ENCODE measurements at places on chromosomes 5 and 9. TPM values are rescaled to one million over a fixed set of nuclear protein-coding genes. Genes with fewer than 3 reads are reported as not detected.
A peak's percentile ranks its signal among the peaks of the same experiment; 100 is the strongest.

DNA sequence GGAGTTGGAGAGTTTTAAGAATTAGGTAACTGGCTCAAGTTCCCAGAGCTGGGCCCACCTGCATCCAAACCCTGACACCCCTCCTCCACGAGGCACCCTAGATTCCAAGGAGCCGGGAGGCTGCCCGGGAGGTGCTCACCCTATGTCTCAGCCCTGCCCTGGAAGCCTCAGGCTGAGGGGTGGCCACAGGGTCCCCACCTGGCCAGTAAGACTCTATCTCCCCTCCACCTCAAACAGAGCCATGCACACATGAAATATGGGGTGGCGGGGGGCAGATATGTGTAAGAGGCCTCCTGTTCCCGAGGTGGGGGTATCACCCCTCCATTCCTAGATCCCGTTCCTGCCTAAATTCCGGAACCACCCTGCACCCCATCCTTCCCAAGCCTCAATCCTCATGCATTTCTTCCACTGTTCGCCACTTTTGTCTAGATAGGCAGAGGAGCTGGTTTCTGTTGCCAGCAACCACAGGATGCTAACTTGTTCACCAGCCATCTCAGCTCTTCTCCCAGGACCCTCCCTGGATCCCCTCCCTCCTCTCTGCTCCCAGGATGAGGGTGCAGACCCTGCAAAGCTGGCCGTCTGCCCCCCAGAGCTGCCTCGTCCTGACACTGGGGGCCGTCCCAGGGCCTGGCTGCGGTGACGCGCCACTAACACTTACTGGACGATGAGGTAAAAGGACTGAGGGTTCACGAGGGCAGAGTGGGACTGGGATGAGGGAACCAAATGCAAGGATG lies 44.1 kb downstream of the COL23A1 start:
- DNase-seq: no peak
- H3K27me3 ChIP-seq: no peaks in the 10 kb centered on the region
- H3K27ac ChIP-seq: no peak overlapping the region
- H3K4me3 ChIP-seq: no peak overlapping the region

GRCh38 chr5:64646169-64646568 lies 44.1 kb upstream of the SHISAL2B start:
- H3K27ac ChIP-seq: no peak overlapping the region
- no peak overlapping the region for H3K4me3 ChIP-seq
- H3K4me1 ChIP-seq: no peaks in the 10 kb centered on the region
- no peaks in the 10 kb centered on the region for H3K36me3 ChIP-seq
- DNase-seq: no peak

DNA sequence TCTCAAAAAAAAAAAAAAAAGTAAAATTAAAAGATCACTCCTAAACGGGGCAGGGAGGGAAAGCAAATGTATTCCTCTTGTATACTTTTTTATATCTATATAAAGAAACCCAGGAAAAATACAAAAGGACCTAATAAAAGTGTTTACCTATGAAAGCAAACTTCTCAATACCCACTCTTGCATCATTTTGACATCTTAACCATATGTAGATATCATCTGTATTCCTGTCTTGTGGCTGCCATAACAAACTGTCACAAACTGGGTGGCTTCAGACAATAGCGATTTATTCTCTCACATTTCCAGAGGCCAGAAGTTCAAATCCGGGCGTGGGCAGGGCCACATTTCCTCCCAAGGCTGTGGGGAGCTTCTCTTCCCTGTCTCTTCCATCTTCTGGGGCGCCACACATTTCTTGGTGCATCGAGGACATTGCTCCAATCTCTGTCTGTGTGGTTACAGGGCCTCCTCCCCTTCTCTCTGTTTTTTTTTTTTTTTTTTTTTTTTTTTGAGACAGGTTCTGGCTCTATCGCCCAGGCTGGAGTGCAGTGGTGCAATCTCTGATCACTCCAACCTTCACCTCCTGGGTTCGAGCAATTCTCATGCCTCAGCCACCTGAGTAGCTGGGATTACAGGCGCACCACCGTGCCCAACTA lies 58.4 kb upstream of the IL17B start:
- no peak overlapping the region for H3K4me3 ChIP-seq
- no peaks in the 10 kb centered on the region for H3K27me3 ChIP-seq
- no peak for DNase-seq

DNA sequence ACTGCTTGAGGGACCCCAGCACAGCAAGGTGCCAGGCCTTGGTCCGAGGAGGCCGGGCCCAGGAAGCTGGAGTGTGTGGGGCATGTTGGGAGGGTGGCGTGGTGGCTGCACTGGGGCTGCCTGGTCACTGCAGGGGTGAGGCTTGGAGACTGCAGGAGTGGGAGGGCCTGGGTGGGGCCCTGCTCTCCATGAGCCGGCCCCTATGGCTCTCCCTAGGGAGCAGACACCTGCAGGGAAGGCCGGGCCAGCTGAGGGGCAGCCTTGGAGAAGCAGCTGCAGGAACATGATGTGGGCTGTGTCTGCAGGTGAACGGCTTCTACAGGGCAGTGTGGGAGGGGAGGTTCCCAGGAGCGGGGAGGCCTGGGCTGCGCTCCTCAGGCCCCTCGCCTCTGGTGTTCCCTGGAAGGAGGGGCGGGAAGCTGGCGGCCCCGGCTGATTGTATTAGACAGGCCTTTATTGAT lies 41.7 kb upstream of the TMEM250 start:
- no peak for DNase-seq
- no peak overlapping the region for H3K27ac ChIP-seq
- no peaks in the 10 kb centered on the region for H3K36me3 ChIP-seq
- no peak overlapping the region for H3K4me3 ChIP-seq

GRCh38 chr5:111299831-111300432 lies 75.7 kb downstream of the CAMK4 start:
- no peaks in the 10 kb centered on the region for H3K36me3 ChIP-seq
- no peaks in the 10 kb centered on the region for H3K27me3 ChIP-seq
- no peak overlapping the region for H3K4me3 ChIP-seq
- no peaks in the 10 kb centered on the region for H3K4me1 ChIP-seq
- no peak for DNase-seq
- H3K27ac ChIP-seq: no peak overlapping the region

DNA sequence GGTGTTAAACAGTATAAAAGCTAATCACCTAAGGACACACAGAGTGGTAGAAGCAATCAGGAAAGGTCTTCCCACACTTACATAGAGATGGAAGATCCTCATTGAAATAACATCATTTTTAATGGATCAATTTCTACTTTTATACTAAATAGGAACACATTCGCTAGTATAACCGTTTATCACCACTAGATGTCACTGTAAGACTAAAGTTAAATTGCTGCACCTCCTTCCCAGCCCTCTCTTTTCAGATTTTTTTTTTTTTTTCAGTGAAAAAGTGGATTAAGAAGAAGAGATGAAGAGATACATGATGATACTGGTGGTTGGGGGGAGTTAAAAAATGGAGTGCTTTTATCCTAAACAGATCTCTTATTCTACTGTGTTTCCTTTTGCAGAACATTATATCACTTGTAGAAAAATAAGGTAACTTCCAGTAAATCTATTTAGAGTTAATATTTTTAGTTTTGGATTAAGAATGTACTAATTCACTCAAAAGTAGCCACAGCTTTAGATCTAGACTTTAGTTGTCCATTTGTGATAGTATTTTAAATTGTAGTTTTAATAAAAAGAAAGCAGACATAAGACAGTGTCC lies 116.9 kb upstream of the ARRDC3 start:
- no peaks in the 10 kb centered on the region for H3K36me3 ChIP-seq
- H3K27ac ChIP-seq: no peak overlapping the region
- no peaks in the 10 kb centered on the region for H3K4me1 ChIP-seq
- no peaks in the 10 kb centered on the region for H3K27me3 ChIP-seq
- no peak for DNase-seq

DNA sequence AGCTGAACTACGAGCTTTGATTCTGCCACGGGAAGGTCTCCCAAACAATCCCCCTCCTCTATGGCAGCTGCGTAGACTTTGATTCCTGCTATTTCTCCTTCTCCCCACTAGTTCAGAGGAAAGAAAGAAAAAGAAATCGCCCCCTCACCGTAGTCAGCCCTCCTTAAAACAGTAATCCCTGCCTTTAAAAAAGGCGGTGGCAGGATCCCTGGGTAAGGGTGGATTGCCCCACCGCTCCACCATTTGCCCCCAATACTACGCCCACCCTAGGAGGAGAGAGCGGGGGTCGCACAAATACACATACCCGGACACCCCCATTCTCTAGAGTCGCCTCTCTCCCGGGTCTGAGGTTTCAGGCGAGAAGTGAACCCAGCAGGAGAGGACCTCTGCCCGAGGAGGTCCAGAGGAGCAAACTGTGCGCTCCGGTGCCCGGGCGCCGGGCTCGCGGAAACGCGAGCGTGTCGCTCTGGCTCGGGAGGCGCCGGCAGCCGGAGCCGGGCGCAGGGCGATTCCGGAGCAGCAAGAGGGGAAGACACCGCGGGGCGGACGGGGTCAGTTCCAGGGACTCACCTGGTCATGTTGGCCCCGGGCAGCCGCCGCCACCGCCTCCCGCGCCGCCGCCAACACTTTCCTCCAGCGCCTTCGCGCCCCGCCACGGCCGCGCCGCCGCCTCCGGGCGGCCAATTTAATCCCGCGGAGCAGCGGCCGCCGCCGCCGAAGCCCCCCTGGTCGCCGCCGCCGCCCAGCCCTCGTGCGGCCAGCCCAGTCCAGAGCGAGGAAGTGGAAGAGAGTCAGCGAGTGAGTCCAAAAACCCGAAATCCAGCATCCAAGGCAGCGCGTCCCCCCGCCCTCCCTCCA lies 1057.7 kb upstream of the DMAC1 start:
- no peaks in the 10 kb centered on the region for H3K4me1 ChIP-seq
- no peak for DNase-seq
- H3K36me3 ChIP-seq: no peaks in the 10 kb centered on the region
- H3K27me3 ChIP-seq: no peaks in the 10 kb centered on the region

- H3K4me1 ChIP-seq: no peaks in the 10 kb centered on the region
- H3K27me3 ChIP-seq: no peaks in the 10 kb centered on the region
- no peaks in the 10 kb centered on the region for H3K36me3 ChIP-seq
- H3K4me3 ChIP-seq: no peak overlapping the region
- DNase-seq: no peak
Measured at GRCh38 chr5:42399702-42400101, 23.5 kb upstream of the GHR start.

DNA sequence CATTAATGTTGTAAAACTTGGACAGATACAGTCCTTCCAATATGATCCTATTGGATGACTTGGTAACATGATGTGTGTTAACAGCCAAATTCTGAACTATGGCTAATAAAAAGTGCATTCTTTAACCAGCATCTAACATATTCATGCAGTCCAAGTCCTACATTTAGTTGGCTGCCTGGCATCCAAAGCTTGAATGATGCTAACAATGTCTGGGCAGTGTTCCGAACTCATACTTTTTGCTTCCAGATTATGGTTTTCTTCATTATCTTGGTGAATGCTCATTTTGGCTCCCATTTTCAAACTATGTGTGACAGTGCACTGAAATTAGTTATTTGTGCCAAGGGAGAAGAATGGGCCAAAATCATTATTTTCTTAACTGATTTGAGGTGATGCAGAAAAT lies 2.8 kb downstream of the FAM174A start:
- H3K4me1 ChIP-seq: peaks cover 31% of the 10 kb centered on the region
- DNase-seq: no peak
- H3K36me3 ChIP-seq: no peaks in the 10 kb centered on the region
- H3K27me3 ChIP-seq: no peaks in the 10 kb centered on the region
- no peak overlapping the region for H3K4me3 ChIP-seq

- no peak for DNase-seq
- H3K27me3 ChIP-seq: no peaks in the 10 kb centered on the region
- peak overlapping the region; percentile 47 for H3K27ac ChIP-seq
- no peaks in the 10 kb centered on the region for H3K36me3 ChIP-seq
Measured at GRCh38 chr9:19431361-19432171, 22.8 kb downstream of the ACER2 start.

DNA sequence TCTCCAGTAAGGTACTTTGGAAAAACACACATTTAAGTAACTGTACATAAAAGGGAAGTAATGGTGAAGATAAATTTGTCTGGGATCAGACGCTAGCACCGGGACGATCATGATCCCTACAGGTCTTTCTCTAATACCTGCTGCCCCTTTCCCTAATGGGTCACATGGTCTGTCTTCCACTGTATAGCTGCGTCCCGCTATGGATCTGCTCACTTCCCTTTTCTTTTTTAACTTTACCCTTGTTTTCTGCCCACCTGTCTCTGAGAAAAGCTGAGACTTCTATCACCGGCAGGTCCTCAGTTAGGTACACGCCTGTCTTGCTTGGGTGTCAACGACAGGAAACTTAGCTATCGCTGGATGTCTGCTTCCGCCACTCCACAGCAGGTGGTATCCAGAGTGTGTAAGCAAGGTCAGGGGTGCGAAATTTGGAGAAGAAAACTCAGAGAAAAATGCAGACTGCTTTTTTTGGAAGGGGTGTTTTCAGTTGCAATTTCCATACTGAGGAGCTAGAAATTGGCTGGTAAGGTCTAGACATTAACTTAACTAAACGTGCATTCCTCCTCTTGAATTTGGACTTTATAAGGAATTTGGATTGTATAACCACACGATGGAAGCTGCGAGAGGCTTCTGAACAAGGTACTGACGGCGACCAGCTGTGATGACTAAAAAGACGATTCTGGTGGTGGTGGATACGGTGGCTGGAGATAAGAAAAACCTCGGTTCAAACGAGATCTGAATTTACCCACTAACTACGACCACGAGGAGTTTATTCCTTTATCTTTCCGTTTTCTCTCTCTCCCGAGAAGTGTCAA lies 1.1 kb upstream of the ICE1 start:
- DNase-seq: no peak
- H3K4me1 ChIP-seq: peaks cover 16% of the 10 kb centered on the region
- no peaks in the 10 kb centered on the region for H3K36me3 ChIP-seq
- peak overlapping the region; percentile 96 for H3K27ac ChIP-seq
- H3K4me3 ChIP-seq: peak overlapping the region; percentile 82

GRCh38 chr9:89837934-89838310 lies 233.1 kb downstream of the GADD45G start:
- H3K4me1 ChIP-seq: no peaks in the 10 kb centered on the region
- no peak for DNase-seq
- H3K27me3 ChIP-seq: no peaks in the 10 kb centered on the region
- H3K36me3 ChIP-seq: no peaks in the 10 kb centered on the region

Gene MEF2C
- total RNA-seq: 3.5 TPM

Gene OTULINL
- 7.6 TPM for total RNA-seq

Gene RANBP6
- total RNA-seq: 9.5 TPM

Gene ZFP2
- total RNA-seq: 1.1 TPM

Gene TXNDC8
- not detected for total RNA-seq

Gene FBLL1
- total RNA-seq: not detected

Gene C6
- 0.57 TPM for total RNA-seq

Gene RNF38
- total RNA-seq: 12.4 TPM

Gene BHMT
- total RNA-seq: 1.2 TPM

Gene SLC6A3
- 0.19 TPM for total RNA-seq
